WTC11 (cell line): ENCODE measurements at places on chromosomes 6 and 20.

- no peak for DNase-seq
Measured at GRCh38 chr6:29797135-29797534, 30.5 kb upstream of the HLA-G start.

DNA sequence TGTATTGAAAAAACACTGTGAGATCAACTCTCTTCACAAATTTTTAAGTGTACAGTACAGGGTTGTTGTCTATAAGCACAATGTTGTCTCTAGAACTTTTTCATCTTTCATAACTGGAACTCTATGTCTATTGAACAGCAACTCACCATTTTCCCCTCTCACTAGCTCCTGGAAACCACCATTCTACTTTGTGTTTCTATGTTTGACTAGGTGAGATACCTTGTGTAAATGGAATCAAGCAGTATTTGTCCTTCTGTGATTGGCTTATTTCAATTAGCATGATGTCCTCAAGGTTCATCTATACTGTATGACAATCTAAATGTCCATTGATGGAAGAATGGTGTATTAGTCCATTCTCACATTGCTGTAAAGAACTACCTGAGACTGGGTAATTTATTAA is 210.1 kb upstream of the FUT9 start:
- no peak for DNase-seq

GRCh38 chr20:51460569-51461265 is 81.8 kb downstream of the NFATC2 start:
- no peak for DNase-seq

- DNase-seq: no peak
Measured at GRCh38 chr6:37987018-37987417, 167.5 kb downstream of the ZFAND3 start.

- DNase-seq: no peak
Measured at GRCh38 chr6:24273096-24273870, 84.6 kb downstream of the DCDC2 start.

GRCh38 chr20:33130568-33131061 is 37.3 kb upstream of the BPIFA2 start:
- DNase-seq: no peak

DNA sequence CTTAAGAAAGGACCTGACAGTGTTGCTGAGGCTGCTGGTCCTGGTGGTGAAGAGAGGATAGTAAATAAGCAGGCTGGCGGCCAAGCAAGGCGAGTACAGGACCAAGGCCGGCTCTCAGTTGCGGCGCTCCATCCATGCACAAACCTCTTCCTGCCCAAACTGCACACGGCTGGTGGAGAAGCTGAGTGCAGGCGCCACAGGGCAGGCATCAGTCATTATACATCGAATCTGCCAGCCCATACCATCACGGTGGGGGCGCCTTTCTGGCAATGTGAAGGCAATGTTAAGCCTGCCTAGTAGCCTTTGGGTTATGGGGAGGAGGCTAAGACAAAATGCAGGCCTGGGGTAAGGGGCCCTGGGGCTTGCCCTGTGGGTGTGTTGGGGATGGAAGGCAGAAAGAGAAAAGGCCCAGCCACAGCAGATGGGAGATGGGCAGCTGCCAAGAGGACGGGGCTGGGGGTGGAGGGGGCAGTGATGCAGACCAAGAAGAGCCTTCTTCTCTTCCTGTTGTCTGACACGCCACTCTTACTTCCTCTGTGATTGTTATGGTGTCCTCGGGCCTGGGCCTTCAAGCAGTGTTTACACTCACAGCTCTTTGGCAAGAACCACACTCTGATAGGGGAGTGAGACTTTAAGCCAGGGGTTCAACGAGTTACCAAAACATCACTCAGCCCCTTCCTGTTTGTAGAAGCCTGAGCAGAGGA is 20.3 kb upstream of the KCNK16 start:
- no peak for DNase-seq

DNA sequence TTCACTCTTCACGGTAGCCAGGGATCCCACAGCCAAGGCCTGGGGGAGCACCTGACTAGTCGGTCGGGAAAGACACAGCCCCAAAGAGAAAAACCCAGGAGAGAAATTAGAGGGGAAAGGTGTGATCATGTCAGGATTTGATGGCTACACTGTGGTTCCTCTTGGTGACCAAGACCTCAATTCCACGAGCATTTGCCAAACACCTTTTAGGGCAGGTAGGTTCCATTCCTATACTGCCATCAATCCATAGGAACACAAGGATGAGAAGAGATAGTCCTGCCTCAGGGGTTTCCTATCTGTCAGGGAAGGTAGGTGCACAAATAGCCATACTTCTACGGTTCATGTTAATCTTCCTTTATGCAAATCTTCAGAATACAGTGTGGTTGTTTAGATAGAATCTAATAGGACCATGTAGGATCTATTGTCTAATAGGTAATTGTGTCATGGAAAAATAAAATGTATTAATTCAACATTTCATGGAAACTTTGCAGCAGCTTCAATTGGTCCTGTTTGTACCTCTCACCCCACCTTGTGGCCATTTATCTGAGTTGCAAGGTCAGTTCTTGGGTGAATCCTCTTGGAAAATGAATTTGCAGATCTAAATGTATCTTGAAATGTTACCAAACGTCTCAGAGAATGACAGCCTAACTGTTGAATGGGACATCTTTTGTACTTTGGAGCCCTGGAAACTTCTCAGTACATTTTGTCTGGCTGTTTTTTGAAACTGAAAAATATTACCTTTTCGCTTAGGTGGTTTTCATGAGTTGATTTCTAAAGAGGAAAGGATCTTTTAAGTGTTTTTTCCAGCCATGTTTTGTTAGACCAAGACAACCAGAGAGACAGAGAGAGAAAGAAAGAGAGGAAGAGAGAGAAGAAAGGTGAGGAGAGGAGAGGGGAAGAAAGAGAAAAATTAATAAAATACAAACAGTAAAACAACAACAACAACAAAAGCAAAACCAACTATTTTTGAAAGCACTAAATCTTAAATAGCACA is 33.7 kb upstream of the IYD start:
- peak; percentile 47 for DNase-seq
